ENCODE measurements at places on chromosomes 12 and 14.
A peak's percentile ranks its signal among the peaks of the same experiment; 100 is the strongest.

- DNase-seq: no peak
Measured at GRCh38 chr14:100611811-100612480, 24.7 kb upstream of the BEGAIN start.

DNA sequence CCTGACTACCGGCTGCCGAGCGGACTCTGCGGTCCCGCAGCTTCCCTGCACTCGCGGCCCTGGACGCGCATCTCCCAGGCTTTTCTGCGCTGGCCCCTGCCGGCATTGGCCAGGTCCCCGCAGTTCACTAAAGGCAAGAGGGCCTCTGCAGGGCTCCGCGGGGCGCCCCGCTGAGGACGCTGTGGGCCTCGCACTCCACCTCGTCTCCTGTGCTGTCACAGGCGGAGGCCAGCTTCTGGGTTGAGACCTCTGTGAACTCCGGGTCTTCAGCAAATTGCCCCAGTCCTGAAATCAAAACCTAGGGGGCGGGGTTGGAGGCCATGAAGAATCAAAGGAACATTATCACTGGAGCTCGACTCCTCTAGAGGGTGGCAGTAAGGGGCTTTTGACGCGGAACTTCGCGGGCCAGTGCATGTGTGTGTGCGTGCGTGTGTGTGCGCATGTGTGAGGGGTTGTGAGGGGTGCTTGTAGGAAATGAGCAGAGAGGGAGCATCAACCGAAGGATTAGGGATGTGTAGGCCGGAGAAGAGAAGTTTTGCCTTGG is 68.5 kb upstream of the CAPRIN2 start:
- DNase-seq: no peak

DNA sequence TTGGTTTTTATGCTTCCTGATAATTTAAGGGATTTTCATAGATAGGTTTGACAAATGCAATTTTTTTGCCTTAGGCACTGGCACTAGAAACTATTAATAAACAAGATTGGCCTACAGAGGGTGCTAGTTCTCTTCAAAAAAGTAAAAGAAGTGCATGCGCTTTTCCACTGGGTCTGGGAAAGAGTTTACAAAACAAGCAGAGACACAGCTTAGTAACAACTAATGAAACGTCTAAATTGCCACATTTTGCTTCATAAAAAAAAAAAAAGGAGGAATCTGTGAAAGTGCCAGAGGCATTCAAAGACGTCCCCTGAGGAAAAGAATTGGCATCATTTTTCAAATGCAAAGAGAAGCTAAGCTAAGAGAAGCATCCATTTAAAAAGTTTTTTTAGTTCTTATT is 58.3 kb upstream of the EEA1 start:
- DNase-seq: peak; percentile 80

DNA sequence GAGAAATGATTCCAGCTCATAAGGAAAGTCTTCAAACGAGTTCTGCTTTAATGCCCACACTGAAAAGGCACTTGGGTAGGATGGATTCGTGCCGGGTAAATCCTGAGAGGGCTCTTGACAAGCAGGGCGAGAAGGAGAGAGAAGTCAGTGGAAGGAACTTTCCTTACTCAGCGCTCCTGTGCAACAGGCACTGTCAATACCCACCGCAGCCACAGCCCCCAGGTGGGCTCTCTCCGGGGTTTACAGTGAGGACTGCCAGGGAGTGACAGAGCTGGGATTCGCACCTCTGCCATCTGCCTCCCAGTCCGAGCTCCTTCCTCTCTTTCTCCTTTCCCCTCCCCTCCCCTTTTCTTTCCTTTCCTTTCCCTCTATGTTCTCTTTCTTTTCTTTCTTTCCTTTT is 118.7 kb downstream of the BEGAIN start:
- no peak for DNase-seq

- no peak for DNase-seq
Measured at GRCh38 chr12:105476616-105477015, 146.1 kb downstream of the C12orf75 start.

- DNase-seq: no peak
Measured at GRCh38 chr12:105198961-105199360, 37.0 kb downstream of the APPL2 start.

DNA sequence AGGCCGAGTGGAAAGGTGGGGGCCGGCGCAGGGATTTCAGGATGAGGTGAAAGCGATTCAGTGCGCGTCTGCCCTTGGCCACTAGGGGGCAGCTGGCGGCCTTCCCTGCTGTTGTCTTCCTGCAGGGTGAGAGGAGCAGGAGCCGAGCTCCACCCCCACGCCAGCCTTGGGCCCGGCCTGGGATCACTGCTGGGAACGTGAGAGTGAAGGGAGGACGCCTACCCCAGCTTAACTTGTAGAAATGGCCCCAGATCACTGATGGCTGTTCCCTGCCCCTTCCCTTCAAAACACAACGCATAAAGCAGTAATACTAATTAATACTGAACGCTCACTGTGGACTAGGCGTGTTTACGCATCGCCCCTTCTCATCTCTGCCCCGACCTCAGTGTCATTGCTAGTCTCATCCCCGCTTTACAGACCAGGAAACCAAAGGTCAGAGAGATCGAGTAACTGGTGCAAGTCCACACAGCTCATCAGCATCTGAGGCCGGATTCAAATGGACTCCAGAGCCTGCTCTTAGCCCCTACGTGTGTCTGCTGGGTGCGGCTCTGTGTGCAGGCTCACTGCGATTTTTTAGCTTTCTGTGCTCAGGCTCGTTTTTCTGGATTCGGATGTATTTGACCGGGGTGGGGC is 24.3 kb downstream of the MVK start:
- DNase-seq: peak; percentile 74

DNA sequence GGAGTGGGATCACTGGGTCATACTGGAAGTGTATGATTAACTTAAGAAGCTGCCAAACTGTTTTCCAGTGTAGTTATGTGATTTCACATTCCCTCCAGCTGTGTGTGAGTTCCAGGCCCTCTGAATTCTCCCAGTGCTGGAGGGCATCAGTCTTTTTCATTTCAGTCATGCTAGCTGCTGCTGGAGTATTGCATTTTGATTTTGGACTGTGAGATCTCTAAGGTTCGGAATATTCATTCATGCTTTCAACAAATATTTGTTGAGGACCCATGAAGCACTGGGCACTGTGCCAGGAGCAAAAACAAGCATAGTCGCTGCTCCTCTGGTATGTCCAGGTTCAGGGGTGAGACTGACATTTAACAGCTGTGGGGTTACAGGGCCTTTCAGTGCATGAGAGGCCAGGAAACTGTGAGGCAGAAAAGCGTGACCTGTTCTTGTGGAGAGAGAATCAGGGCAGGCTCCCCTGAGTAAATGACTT is 133.2 kb downstream of the SCARB1 start:
- DNase-seq: peak; percentile 24

- DNase-seq: peak; percentile 45
Measured at GRCh38 chr14:104209985-104210816, 71.8 kb downstream of the KIF26A start.

GRCh38 chr12:103929784-103930033 is 501 bp upstream of the HSP90B1 start:
- DNase-seq: no peak

DNA sequence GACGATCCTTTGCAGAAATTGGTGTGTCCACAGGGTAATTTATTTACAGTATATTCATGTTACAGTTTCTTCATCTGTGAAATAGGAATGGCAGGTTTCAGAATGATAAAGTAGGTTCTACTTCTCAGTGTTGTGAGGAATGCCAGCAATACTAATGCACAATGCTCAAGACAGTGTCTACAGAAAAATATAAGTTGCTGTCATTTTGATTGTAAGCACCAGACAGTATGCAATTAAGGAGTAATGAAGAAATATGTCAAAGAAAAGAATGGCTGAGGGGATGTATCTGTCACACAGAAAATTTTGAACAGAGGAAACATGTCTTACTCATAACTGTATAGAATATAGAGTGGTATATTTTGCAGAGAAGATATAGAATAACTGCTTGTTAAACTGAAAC is 525.4 kb downstream of the GALC start:
- no peak for DNase-seq

DNA sequence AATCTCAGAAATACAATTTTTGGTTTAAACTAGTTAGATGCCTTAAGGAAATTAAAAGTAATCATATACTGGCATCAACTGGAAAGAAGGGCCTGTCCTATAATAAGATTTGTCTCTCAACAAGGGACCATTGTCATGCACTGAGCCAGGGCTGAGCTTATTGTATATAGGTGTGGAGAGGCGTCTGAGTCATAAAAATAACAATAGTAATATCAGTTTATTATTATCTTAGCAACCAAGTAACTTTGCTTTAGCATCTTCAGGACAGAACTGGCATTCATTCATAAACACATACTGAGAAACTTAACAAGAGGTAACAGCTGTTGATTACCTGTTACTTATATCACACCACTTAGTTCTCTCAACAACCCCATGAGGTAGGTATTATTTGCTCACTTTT is 7.1 kb downstream of the KRT75 start:
- no peak for DNase-seq

GRCh38 chr12:70644861-70645260 is 7.6 kb upstream of the PTPRB start:
- no peak for DNase-seq

Measured in NCI-H1105 treated with DMSO at 0.1 percent for 48 hours (cell line).